Natural killer cell treated with Interleukin-12 subunit alpha and Interleukin-12 subunit beta and Interleukin-15 and Interleukin-18, amount 100 ng/mL, for 72 hours (primary cell): ENCODE measurements at places on chromosomes 6 and 20. TPM values are rescaled to one million over a fixed set of nuclear protein-coding genes. Genes with fewer than 3 reads are reported as not detected.

The EYA4 gene
- total RNA-seq, result not detected

The TFAP2A gene
- 0.07 TPM for total RNA-seq

The PRSS16 gene
- total RNA-seq, result not detected

The ADGB gene
- not detected for total RNA-seq

The BEND6 gene
- total RNA-seq, result not detected
